Muscle of leg (tissue), 16 donors: ENCODE measurements at places on chromosomes 12 and 14.

DNA sequence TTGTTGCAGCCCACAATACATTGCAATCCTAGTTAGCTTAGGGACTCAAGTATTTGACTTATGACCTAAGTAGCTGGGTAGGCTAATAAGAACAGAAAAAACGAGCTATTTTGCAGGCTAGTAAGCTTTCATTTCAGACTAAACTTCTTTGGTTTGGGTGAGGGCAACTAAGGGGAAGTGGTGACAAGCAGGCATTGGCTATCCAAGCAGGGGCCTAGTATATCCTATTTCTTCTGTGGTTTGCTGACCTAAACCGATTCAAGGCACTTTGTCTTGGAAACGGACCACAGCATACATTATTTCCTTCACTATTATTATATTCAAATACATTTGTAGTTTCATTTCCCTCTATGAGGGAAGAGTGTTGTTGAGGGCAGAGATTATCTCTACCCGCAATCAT lies 21.6 kb upstream of the SLC5A8 start:
- DNase-seq, result peak; percentile 37

DNA sequence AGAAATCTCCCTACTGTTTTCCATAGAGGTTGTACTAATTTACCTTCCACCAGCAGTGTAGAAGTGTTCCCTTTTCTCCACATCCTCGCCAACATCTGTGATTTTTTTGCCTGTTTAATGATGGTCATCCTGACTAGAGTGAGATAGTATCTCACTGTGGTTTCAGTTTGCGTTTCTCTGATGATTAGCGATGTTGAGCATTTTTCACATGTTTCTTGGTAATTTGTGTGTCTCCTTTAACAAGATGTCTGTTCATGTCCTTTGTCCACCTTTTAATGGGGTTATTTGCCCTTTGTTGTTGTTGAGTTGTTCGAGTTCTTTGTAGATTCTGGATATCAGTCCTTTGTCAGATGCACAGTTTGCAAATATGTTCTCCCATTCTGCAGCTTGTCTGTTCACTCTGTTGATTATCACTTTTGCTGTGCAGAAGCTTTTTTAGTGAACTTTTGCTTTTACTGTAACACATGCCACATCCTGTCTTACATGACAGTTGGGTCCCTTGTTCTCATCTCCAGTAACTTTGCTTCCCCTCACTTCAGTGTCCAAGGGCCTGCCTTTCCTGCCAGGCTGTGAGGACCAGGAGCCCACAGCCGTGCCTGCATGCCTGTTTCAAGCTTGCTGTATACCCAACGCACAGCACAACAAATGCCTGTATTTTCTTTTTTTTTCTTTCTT lies 64.9 kb downstream of the SPRING1 start:
- no peak for DNase-seq

GRCh38 chr14:67285876-67286452 lies 44.7 kb downstream of the PALS1 start:
- DNase-seq, result peak; percentile 63

- DNase-seq, result peak; percentile 91
Observed at GRCh38 chr12:21940549-21941505, at the start of gene ABCC9. Gene ABCC9 (minus strand): TSS chr12:21941426. CDS start chr12:21936674, 4,752 bp downstream.

- DNase-seq, result no peak
Observed at GRCh38 chr12:76997011-76997780, 68.2 kb downstream of the E2F7 start.

DNA sequence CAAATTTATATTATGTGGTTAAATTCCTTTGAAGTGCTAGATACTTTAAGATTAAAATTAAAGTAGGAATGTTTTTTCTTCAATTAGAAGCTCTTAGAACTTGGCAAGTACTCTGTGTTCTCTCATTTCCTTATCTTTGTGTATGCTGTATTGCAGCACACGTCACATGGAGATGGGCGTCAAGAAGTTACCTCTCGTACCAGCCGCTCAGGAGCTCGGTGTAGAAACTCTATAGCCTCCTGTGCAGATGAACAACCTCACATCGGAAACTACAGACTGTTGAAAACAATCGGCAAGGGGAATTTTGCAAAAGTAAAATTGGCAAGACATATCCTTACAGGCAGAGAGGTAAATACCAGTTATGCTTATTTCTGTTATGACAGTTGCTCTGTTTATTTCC lies 19.7 kb downstream of the MARK3 start:
- DNase-seq, result no peak

DNA sequence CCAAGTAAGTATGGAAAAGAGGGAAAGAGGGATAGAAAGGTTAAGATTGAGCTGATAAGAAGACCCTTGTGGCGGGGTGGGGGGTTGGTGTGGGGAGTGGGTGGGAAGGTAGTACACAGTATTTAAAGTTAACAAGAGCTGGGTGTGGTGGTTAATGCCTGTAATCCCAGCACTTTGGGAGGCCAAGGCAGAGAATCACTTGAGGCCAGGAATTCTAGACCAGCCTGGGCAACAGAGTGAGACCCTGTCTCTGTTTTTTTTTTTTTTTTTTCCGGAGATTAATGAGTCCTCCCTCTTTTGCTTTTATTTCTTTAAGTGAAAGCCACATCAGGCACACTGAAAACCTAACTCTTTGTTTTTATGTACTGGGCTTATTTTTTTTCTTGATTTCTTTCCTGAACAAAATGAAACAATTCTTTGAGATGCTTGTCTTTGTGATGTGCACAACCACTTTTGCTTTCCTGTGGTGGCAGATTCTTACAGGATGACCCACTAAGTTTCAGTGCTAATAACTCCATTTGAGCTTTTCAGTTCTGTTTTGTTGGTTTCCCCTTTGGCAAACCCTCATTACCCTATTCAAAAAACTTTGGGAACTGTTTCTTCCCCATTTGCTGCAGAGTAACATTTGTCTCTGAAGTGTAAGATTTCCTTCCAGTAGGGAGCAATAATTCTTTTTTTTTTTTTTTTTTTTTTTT lies 54.8 kb downstream of the WNK1 start:
- peak; percentile 41 for DNase-seq

DNA sequence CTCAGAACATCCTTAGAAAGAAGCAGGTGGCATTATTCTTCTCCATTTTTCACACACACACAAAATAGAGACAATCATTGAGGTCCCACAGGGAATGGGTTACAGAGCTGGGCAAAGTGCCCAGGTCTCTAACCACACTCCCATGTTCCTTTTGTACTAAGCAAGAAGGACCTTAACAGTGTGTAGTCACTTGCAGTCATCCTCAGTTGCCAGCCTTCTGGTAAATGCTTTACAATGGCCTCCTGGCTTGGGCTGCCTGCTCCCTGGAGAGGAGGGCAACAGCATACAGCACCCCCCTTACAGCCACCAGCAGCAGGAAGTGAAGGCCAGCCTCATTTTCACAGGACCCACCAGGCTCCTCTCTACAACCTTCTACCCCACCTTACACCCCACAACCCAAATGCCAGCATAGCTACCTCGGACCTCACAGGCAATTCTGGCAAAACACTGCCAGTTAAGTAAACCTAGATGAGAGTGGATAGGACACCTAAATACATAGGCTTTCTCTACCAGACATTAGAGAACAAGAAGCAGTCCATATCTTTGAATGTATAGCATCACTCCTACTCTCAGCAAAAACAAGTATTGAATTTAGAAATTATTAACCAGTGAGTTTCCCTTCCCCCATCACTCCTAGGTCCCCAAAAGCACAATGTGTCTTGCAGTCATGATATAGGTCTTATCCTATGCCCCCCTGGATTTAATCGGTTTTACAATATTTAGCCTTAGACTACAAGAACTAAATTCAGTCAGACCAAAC lies 88.1 kb downstream of the PPP2R5E start:
- DNase-seq, result peak; percentile 22

DNA sequence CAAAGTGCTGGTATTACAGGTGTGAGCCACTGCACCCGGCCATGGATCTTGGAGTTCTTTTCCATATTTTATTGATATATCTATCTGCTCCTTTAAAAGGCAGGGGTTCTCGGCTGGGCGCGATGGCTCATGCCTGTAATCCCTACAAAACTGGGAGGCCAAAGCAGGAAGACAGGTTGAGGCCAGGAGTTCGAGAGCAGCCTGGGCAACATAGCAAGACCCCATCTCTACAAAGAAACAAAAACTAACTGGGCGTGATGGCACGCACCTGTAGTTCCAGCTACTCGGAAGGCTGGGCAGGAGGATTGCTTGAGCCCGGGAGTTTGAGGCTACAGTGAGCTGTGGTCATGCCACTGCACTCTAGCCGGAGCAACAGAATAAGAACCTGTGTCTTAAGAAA lies 12.1 kb upstream of the GAPDH start:
- DNase-seq, result no peak

DNA sequence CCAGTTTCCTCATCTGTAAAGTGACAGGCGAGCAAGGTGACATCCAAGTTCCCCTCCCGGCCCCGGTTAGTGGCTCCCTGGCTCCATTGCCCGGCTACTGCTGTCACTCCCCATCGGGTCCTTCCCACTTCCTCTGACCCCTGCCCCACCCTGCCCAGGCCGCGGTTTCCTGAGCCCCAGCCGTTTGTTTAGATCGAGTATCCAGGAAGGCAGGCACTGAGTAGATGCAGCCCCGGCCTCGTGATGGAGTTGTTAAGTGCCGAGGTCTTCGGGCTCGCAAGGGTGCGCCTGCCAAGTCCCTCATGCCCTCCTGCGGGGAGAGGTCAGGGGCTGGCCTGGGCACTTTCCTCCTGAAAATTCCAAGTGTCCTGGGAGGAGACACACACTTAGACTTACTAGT lies 55.4 kb downstream of the TEAD4 start:
- DNase-seq, result no peak

DNA sequence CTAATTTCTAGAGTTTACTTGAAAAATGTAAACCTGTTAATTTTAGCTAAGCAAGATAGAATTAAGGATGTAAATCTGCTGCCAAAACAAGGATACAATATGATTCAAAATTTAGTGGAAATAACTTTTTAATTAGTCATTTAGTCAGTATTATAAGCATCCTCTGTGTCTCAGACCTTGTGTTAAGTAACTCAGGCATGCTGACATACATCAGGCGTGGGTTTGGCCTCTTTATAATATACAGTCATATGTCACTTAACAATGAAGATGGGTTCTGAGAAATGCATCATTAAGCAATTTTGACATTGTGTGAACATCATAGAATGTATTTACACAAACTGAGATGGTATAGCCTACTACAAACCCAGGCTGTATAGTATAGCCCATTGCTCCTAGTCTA lies 386.9 kb downstream of the ZFP36L1 start:
- DNase-seq, result no peak

GRCh38 chr12:104357421-104357952 lies 53.9 kb downstream of the EID3 start:
- DNase-seq, result no peak

- DNase-seq, result peak; percentile 73
Observed at GRCh38 chr14:56339855-56340701, 221.9 kb downstream of the PELI2 start.

DNA sequence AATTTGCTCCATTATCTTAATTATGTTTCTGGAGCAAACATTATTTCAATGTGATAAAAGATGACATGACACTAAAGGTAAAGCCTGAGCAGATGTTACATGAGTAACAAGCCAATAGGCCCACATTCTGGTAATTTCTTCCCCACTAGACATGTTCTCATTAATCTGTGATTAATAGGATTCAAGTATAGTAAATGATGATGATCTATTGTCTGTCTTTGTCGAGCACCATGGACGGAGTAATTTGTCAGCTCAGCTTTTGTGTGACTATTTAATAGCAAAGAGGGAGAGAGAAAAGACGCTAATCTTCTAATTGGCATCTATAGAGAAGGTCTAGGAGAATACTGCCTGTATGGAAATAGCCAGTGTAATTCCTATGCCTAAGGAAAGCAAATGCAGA lies 62.2 kb upstream of the INSM2 start:
- no peak for DNase-seq

GRCh38 chr14:94599656-94600004 lies 12.6 kb upstream of the SERPINA3 start:
- DNase-seq, result no peak

DNA sequence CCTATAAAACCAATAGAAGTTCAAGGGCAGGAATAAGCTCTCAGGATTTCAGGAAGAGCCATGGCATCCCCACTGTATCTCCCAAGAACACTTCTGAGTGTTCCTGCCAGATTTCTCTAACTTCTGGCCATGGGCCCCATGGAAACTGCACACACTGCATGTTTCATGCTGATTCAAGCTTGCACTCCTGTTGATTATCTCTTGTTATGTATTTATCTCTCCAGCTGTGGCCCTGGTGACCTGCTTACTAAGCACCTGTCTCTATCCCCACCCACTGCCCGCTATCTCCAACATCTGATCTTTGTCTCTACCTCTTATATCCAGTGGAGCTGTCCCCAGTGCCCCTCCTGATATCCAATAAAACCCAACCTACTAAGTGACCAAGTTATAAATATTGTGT lies 285.3 kb downstream of the PDZRN4 start:
- DNase-seq, result peak; percentile 14

DNA sequence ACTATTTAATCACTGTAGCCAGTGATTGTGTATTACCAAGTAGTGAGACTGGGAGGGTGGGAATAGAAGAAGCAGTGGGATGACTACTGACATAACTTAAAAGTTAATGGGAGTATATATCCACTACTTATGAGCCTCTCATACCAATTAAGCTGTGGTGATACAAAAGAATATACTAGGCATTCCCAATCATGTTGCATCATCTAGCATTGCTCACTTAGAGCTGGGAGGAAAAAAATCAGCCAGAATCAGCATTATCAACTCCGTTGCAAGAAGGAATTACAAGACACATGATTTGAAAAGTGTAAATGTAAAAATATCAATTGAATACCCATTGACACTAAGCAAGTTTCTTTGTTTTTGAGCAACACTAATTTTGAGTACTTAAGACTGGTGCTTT lies 745 bp upstream of the PPP1R36 start:
- no peak for DNase-seq

DNA sequence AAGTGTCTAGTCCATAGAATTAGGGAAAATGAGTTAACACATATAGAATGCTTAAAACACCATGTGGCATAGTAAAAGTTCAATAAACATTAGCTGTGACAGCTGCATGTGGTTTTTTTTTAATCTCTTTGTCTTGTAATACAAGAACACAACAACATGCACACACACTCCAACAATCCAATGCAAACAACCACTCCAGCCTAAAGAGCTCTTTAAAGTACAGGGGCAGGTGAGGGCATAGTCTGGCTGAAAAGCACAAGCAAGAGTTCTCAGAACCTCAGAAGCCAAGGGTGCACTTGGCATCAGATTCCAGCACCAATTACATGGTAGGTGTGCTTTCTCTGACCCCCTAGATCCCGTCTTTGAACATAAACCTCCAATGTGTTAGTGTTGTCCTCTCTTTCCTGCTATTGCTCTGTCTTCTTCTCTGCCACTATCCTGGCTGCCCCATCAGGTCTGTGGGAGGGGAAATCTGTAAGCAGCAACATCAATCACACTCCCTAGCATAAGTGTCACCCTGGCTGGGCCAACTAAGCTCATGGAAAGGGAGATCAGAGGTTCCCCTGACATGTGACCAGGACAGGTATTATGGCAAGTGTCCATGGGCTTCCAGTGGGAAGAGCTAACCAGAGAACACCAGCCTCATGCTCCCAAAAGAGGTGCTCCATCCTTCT lies 91.0 kb downstream of the SLC8A3 start:
- no peak for DNase-seq

DNA sequence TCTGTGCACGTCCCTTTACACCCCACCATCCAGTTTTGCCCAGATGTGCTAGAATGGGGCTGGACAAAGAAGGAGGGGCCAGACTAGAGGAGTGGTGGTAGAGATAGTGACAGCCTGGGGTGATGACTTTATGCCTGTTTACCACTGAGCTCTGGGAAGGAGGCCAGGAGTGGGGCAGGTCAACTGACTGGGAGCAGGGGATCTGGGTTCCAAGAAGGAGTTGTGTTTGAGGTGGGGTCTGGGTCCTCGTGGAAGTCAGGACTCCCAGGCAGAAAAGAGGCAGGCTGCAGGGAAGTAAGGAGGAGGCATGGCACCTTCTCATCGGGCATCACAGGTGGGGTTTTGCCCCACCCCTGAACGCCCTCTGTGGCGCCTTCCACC lies 315 bp downstream of the LTB4R2 start:
- DNase-seq, result no peak

- peak; percentile 97 for DNase-seq
Observed at GRCh38 chr12:116471544-116471943, 87.6 kb upstream of the MAP1LC3B2 start.
